GM12891 (cell line): ENCODE measurements at places on chromosomes 4 and X.

- DNase-seq, result no peak
These were observed 401.8 kb downstream of the RAPGEF2 start for GRCh38 chr4:159504684-159505083.

GRCh38 chr4:152935631-152936445 is at the start of gene FHDC1:
Gene FHDC1, plus strand, starts transcription at chr4:152936323. Its CDS starts 6,735 bp downstream, at chr4:152943058.
- DNase-seq, result peak; percentile 44

- DNase-seq, result no peak
These were observed 36.9 kb upstream of the XIAP start for GRCh38 chrX:123822965-123823364.

GRCh38 chr4:185958094-185958747 is 110.7 kb upstream of the TLR3 start:
- DNase-seq, result no peak

DNA sequence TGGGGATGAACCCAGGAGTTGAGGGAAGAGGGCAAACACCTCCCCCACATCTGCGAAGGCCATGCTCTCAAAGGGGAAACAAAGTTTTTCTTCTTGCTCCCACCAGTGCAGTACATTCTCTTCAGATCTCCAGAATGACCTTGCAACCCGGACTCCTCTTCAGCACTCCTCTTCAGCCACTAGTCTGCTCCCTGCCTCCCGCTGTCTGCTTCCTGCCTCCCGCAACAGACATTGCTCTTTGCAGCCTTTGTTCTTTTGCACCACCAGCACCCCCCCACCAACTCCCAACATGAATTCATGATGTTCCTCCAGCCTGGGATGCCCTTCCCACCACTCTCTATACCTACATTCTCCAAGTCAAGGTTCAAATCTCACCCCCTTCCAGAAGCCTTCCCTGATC is 32.1 kb downstream of the UTP14A start:
- no peak for DNase-seq

DNA sequence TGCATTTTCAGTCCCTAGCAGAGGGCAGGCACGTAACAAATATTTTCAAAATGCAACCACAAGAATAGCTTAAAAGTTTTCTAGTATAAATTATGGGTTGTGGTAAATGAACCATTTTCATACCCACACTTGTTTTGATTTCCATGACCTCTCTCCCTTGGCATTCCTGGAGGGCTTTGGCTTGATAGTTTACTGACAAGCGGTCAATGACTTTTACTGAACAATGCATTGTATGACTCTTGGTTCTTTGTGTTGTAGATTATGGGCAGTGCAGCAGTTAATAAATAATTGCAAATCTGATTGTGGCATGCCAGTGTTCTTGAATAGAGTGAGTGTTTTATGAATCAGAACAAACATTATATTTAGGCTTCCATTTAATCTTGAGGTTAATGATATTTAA is 285.2 kb upstream of the ARX start:
- DNase-seq, result no peak

DNA sequence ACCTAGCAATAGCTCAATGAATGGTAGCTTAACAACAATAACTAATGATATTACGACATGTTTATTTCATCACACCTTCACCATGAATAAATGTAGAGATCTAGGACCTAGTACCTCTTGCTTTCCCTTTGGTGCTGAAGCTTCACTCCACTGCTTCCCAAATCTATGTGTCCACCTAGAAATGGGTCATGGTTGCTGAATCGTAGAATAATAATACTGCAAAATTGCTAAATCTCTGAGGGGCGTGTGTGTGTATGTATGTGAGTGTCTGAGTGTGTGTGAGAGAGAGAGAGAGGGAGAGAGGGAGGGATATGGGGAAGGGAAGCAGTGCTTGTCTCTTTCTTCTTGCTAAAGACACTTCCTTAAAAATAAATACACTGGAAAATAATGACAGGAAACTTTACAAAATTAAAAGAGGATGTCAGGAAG is 109.3 kb upstream of the BMP2K start:
- no peak for DNase-seq

- no peak for DNase-seq
These were observed 177.1 kb upstream of the CENPE start for GRCh38 chr4:103375278-103375677.

DNA sequence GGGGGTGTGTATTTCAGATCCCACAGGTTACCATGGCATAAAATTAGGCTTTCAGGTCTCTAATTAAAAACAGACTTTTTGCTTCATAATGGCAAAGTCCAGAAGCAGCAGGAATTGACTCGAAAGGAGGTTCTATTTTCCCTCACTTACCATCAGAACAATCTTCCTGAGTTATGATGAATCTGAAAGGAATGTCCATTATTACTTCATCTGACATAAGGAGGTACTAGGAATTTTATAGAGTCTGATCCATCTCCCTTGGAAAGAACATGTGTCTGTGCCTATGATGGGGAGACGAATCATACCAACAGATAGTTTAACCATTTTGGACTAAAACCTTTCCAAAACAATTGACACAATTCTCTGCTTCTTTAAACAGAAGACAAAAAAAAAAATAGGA is 206.3 kb upstream of the FGF13 start:
- DNase-seq, result no peak

- no peak for DNase-seq
These were observed 42.2 kb upstream of the NKRF start for GRCh38 chrX:119648421-119648775.
